A673 (cell line): ENCODE measurements at places on chromosomes 3 and 15. TPM values are rescaled to one million over a fixed set of nuclear protein-coding genes. Genes with fewer than 3 reads are reported as not detected.

Gene ALG1L2
- not detected in 2 replicates for total RNA-seq

DNA sequence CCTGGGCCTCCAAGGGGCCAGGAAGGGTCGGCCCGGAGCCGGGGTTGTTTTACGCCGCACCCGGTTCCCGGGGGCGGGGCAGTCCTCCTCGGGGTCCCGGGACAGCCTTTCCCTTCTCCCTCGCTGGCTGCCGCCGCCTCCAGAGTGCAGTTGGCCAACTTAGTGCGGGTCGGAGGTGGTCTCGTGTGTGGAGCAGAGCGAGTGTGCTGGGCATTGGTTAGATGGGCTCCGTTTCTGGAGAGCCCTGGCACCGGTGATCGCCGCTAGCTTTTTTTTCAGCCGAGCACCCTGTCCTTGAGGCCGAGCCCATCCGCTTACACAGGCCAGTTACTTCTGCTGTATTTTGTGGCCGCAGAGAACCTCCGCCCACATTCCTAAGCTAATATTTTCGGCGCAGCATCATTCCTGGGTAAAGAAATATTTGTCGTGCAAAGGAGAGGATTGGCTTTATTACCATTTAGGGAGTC is 585 bp downstream of the KIF23 start:
- peaks cover 37% of the 10 kb centered on the region for H3K36me3 ChIP-seq
- H3K27ac ChIP-seq: peak overlapping the region; percentile 95
- H3K4me3 ChIP-seq: peak overlapping the region; percentile 98
- peaks cover 7% of the 10 kb centered on the region for H3K4me1 ChIP-seq
- peak; percentile 57 for DNase-seq

DNA sequence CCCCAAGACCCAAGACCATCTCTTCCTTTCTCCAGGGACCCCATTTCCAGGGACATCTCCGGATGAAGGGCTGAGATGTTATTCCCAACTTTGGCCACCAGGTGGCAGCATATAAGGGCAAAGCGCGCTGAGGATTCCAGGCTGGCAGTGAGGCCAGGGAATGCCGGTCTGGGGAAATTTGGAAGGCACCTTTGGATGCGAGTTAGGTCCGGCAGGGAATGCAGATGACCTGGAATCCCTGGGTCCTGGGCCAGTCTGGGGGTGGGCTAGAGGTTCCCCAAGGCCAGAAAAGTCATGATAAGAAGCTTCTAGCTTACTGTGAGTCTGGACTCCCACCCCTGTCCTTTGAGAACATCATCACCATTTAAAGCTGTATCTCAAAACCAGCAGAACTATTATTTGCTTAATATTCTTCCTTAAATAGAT is 1.6 kb upstream of the CHST13 start:
- DNase-seq: peak; percentile 73
- H3K4me3 ChIP-seq: no peak overlapping the region
- peaks cover 6% of the 10 kb centered on the region for H3K27me3 ChIP-seq
- peaks cover 6% of the 10 kb centered on the region for H3K4me1 ChIP-seq
- no peak overlapping the region for H3K27ac ChIP-seq

Gene TRPM1
- not detected in 2 replicates for total RNA-seq

DNA sequence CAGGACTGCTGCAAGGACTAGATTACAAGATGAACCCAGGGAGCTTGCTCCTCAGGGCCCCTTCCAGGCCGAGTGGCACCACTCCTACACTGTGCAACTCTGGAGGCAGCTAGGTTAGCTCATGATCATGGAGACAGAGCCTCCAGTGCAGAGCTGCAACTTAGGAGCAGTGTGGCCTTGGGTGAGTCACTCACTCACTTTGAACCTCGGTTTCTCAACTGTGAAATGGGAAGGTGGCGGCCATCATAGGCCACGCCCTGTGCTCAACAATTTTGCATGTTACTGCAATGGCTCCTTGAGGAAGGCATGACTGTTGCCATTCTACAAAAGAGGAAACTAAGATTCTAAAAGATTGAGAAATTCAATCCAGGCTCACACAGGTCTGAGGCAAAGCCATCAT is 11.2 kb upstream of the CXCR6 start:
- DNase-seq: no peak
- no peak overlapping the region for H3K4me3 ChIP-seq
- H3K27ac ChIP-seq: no peak overlapping the region
- no peaks in the 10 kb centered on the region for H3K36me3 ChIP-seq
- H3K27me3 ChIP-seq: no peaks in the 10 kb centered on the region
